ENCODE measurements at places on chromosomes 1 and 21. TPM values are rescaled to one million over a fixed set of nuclear protein-coding genes. Genes with fewer than 3 reads are reported as not detected.
A peak's percentile ranks its signal among the peaks of the same experiment; 100 is the strongest.

GPR61 gene
- not detected for total RNA-seq

ACKR1 gene
- not detected for total RNA-seq

- no peak for DNase-seq
Observed at GRCh38 chr1:204950353-204951001, 79.8 kb downstream of the NFASC start.

GRCh38 chr1:248303324-248303723 lies at the start of gene OR2T12:
TSS of gene OR2T12 (minus strand) at chr1:248303424. CDS start at chr1:248295578, 7,846 bp downstream.
- DNase-seq: no peak

DNA sequence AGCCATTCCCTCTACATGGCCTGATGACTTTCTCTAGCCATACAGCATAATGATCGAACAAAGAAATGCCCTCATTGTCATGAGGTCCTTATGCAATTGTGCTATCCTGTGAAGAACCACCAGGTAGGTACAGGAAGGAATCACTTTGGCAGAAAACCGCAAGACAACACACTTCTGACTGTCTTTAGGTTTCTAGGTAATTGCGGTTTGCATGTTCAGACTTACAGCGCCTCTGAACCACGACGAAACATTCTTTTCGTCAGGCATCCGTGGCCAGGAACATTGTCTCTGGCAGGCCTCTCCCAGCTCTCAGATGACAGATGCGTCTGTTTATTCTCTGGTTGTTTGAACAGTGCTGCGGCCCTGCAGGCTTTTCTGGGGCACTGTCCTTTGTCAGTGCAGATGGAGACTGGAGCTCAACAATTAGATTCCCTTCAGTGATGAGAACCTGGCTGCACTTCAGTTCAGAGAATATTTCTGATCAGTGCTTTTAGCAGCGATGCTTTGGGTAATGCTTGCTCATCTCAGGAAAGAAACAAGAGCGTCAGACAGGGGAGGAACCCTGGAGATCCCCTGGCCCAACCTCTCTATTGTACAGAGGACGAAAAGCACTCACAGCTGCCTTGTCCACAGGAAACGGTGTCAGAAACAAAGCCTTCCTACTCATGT lies 63.4 kb downstream of the B3GALT5 start:
- no peak for DNase-seq

DNA sequence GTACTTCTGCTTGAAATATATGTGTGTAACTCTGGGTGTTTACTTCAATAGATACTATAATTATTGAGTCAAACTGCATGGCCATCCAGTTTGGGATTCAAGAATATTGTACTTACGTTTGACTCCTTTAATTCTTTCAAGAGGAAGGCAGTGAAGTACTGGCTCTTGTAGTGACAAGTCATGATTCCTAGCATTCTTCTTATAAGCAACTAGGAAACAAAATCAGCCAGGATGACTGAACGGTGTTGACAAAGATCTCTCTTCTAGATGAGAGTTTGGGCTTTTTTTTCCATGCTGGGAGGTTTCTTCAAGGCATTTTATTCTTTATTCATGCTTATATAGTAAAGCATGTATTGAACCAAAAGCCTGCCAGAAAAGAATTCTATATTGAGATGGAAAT lies 58.3 kb downstream of the CLEC20A start:
- no peak for DNase-seq

GRCh38 chr1:183837062-183837461 lies 32.1 kb downstream of the RGL1 start:
- DNase-seq: no peak

DNA sequence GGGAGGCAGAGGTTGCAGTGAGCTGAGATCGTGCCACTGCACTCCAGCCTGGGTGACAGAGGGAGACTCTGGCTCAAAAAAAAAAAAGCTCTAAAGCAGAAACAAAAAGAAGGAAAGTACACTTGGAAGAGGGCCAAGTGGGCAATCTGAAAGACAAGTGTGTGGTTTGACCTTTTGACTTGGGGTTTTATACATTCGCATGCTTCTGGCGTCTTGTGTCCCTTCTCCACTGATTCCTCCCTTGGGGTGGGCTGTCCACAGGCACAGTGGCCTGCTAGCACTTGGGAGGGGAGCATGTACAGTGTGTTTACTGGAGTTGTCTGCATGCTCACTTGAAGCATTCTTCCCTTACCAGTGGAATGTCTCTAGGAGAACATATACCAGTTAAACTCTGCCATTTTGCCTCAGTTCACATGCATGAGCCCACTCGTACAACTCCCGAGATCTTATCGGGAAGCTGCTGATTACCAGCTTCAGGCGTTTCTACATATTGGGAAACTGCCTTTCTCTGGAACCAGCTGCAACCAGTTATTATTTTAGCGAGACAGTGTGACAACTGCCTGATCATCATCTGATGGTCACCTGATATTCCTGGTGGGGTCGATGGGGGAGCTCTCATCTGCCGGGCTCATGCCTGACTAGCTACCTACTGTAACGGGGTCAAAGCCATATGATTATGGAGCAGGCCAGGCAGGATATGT lies 113.5 kb upstream of the ZNF678 start:
- no peak for DNase-seq

- DNase-seq: peak; percentile 18
Observed at GRCh38 chr1:40774266-40774998, 9.2 kb upstream of the KCNQ4 start.

GRCh38 chr1:10204003-10204642 lies 6.2 kb upstream of the KIF1B start:
- DNase-seq: no peak

Measured in HCT116 (cell line).